ENCODE measurements at places on chromosomes 11 and 22.

GRCh38 chr11:19935507-19935906 lies 222.9 kb downstream of the NAV2 start:
- no peak overlapping the region for H3K27ac ChIP-seq
- no peaks in the 10 kb centered on the region for H3K4me1 ChIP-seq
- H3K36me3 ChIP-seq, result no peaks in the 10 kb centered on the region
- H3K4me3 ChIP-seq, result no peak overlapping the region
- peaks cover 3% of the 10 kb centered on the region for H3K27me3 ChIP-seq

DNA sequence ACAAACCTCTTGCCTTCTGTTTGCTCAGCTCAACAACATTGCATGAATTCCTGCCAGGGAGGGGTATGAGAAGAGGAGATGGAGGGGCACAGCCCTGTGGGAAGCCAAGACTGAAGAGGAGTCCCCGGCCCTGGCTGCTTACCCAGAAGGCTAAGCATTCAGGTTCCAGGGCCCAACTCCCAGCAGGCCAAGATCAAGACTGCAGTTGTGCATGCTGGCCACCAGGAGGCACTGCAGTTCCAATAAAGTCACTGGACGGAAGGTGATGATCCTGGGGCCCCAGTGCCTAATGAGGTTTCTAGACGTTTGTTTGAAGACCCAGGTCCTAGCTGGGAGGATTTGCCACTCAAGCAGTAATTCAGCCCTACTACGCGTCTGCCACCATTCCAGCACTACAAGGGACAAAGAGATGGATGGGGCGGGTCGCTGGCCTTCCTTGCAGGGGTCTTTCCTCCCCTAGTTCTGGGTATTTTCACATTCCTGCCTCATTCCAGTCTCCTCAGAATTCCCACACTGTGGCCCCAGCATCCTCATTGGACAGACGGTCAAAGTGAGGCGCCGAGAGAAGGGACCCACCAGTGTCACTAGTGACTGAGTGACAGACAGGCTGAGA lies 23.6 kb downstream of the ALX4 start:
- no peaks in the 10 kb centered on the region for H3K27me3 ChIP-seq
- H3K27ac ChIP-seq, result no peak overlapping the region
- DNase-seq, result peak; percentile 77

DNA sequence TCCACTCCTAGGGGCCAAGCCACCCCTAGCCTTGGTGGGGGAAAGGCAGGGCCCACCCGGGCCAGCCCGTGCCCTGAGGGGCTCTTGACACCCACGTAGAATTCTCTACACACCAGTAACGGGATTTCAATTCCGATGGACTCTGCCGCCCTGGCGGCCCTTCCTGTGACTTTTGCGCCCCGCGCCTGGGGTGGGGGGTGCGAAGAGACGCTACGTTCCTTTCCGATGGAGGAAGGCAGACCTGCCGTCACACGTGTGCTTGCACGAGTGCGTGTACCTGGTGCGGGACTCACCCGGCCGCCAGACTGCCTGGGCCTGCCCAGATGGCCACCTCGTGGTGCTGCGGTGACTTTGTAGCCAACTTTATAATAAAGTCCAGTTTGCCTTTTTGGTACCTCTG lies 5.5 kb downstream of the NPAS4 start:
- H3K36me3 ChIP-seq, result peaks cover 6% of the 10 kb centered on the region
- peaks cover 2% of the 10 kb centered on the region for H3K27me3 ChIP-seq
- DNase-seq, result no peak
- no peak overlapping the region for H3K4me3 ChIP-seq
- no peak overlapping the region for H3K27ac ChIP-seq
- H3K4me1 ChIP-seq, result peaks cover 2% of the 10 kb centered on the region

GRCh38 chr22:25027959-25028840 lies 75.7 kb downstream of the KIAA1671 start:
- H3K27me3 ChIP-seq, result no peaks in the 10 kb centered on the region
- H3K27ac ChIP-seq, result no peak overlapping the region
- peaks cover 7% of the 10 kb centered on the region for H3K4me1 ChIP-seq
- H3K36me3 ChIP-seq, result no peaks in the 10 kb centered on the region

GRCh38 chr22:23144932-23145877 lies at the start of gene RAB36:
Gene RAB36, plus strand, starts transcription at chr22:23145477. Its CDS starts 1,140 bp downstream, at chr22:23146617.
- H3K27me3 ChIP-seq, result no peaks in the 10 kb centered on the region
- H3K4me3 ChIP-seq, result peak within 1 kb of the TSS; percentile 63
- peaks cover 44% of the 10 kb centered on the region for H3K4me1 ChIP-seq
- peak; percentile 82 for DNase-seq
- H3K36me3 ChIP-seq, result no peaks in the 10 kb centered on the region

All from activated naive CD4-positive, alpha-beta T cell treated with anti-CD3 and anti-CD28 coated beads for 36 hours (primary cell).